GM10248 (cell line): ENCODE measurements at places on chromosomes 2 and 18.

GRCh38 chr18:74905247-74905646 is 303.7 kb downstream of the PTGR3 start:
- DNase-seq, result no peak

- no peak for DNase-seq
These were observed 146.5 kb downstream of the CABLES1 start for GRCh38 chr18:23281626-23282436.

- peak; percentile 66 for DNase-seq
These were observed 1.3 kb downstream of the PKP4 start for GRCh38 chr2:158457826-158458616.

GRCh38 chr2:227500301-227500630 is 28.3 kb downstream of the AGFG1 start:
- no peak for DNase-seq

GRCh38 chr2:70716951-70717350 is 51.0 kb downstream of the ADD2 start:
- DNase-seq, result no peak

DNA sequence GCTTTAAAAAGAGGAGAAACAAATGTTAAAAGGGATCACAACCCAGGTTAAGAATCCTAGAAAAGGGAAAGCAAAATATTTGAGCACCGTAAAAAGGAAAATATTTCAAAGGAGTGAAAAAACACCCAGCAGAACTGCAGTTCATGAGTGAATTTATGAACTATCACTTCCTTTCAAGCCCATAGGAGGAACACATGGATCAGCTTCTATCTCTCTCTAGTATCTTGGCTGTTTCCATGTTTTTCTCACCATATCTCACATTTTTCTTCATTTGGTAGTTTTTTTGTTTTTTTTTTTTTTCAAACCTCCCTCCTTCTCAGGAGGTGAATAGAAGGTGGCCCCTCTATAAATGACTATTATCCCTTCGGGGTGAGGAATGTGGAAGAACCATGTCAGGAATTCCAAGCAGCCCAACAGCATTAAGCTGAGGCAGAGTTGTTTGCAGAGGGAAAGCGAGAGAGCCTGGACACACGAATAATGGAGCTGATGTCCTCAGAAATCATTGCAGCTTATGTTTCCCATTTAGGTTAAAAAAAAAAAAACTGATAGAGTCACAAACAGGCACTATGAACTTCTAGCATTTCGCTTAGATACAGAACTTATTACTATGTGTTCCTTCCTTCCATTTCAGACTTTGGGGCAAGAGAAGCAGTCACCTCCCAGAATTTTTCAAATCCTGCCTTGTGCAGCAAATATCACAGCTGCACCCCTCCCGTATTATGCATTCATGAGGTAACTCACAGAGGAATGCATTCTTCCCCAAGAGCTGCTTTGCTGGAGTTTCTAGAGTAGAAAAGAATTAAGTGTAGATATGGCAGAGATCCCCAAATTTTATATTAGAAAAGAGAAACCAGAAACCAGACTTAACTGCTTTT is 315.6 kb downstream of the IRS1 start:
- no peak for DNase-seq

DNA sequence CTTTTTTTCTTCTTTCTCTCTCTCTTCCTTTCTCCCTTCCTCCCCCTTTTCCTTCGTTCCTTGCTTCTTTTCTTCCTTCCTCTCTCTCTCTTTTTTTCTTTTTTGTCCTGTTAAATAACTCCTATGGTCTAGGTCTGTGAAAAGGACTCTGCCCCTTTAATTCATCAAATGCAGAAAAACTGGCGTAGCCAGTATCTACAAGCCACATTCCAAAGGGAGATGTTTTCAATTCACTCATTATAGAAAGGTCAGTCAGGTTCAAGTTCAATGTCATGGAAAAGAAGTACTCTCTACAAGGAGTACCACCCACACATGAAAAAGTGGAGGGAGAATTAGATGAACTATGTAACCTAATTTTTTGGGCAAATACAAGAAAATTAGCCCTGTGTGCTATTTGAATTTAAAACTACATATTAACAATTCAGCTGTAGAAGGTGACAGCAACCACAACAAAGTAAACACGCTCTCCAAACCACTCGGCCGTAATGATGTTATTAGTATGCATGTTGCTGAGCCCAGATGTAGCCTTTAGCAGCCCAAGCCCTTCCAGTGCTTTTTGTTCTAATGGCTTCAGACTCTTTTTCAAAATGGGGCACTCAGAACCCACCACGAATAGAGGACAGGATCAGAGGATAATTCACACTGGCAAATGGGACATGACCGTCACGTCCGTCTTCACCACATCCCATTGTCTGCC is 735.4 kb upstream of the FANCL start:
- no peak for DNase-seq

- no peak for DNase-seq
These were observed 139.4 kb upstream of the CWC22 start for GRCh38 chr2:180146541-180146940.

DNA sequence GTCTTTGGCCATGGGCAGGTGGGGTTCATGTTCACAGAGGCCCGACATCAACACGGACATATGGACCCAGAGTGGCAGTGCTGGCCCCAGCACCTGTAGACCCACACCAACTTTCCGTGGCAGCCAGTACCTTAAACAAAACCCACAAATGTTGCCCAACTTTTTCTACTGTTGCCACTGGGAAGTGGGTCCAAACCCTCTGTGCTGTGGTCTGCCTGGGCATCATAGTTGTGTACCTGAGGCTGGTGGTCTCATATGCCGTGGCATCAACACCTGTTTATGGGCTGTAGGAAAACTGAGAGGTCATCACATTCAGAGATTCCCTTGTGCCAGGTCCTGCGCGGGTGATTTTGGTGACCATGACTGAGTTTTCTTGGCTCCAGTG is 79.9 kb downstream of the SH3RF3 start:
- DNase-seq, result no peak

DNA sequence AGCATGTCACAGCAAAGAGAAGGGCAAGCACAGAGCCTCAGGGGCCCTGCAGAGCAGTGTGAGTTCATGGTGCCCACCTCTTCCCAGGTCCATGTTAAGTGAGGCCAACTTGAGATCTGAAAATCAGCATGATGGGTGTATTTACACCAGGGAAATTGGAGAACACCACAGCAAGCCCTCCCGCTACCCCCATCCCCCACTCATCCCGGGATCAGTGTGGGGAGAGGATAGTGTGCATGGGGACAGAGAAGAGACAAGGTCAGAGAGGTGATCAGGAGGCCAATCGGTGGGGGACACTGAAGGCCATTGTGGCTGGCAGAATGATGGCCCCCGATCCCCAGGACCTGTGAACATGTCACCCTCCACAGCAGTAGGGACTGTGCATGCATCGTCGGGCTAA is 54.7 kb downstream of the PTGR3 start:
- DNase-seq, result no peak

DNA sequence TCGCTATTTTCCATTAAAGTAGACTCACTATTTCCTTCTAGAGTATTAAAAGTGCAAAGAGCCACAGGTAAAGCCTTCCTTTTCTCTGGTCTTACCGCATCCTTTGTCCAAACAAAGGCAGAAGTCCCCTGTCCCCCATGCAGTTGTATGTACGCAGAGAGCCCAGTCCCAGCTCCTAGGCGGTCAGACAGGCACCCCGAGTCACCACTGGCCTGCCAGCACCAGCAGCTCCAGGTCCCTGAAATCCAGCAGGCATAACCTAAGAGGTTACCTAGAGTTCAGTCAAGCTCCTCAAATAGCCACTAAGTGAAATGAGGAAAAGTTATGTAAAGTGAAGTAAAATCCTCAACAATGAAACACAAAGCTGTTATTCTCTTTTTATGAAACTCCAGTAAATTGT is 60.4 kb upstream of the TWIST2 start:
- DNase-seq, result no peak

DNA sequence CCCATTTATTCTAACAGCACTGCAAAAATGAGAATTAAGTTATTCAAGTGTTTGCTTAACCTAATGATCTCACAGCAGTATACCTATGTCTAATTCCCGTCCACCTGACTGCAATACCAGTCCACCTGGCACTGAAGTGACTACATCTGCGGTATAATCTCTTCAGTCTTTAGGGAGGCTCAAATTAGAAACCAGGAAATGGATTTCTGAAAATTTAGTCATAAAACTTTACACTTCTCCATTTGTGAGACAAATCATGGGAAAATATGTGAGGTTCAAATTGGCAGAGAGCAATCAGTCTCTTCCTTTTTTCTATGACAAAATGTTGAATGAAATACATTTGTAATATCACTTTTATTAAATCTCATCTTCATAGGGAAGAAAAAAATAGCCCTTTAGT is 33.0 kb downstream of the FTCDNL1 start:
- no peak for DNase-seq

DNA sequence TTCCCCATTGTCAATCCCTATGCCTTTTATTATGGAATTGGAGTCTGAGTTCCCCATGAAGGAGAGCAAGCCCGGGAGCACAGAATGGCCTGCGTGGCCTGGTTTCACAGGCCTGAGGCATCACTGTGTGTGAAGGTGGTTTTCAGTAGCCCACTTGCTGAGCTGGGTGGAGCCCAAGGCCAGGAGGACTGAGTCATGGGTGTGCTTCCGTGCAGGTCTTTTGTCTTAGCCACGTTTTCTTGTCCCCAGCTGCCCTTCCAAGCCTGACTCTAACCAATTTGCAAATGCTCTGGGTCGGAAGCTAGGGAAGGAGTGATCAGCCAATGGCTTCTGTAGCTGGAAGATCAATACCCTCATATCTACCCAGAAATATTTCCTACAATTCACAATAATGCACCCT is 119.2 kb downstream of the MAPK4 start:
- no peak for DNase-seq

DNA sequence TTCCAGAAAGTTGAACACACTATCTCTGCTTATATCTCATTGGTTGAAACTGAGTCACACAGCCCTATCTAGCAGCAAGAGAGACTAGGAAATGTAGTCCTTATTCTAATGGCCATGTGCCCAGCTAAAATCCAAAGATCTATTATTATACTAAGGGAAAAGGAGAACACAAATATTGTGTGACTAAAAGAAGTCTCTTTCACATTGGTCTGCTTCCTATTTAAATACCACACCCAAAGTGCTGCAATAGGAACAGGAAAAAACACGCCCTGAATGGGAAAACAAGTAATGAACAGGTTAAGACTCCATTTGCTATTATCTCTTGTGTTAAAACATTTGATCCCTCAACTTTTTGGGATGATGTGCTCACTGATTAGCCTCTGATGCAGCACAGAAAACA is 86.8 kb upstream of the BARD1 start:
- DNase-seq, result no peak

DNA sequence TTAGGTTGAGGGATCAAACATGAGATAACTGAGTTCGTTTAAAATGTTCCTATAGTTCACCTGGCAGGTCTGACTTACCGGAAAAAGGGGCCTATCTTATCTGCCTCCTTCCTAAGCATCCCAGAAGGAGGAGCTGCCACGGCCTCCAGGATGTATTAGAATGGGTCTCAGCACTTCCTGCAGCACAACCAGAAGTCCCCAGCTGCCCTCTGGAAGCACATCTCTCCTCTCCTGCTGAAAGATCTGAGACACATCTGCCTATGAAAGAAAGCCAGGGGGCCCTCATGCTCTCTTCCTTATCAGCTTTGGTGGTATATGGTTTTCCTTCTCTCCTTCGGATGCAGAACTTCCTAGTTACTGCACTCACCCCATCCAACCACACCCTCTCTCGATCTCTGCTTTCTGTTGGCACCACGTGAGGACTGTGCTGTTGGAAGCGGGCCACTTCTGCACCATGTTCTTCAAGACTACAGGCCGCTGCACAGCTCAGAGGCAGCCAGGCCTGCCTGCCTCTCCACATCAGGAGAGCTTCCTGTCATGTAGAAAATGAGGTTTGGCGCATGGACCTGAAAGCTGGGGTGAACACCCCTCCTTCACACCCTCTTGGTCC is 6.5 kb downstream of the IGFBP5 start:
- DNase-seq, result no peak

DNA sequence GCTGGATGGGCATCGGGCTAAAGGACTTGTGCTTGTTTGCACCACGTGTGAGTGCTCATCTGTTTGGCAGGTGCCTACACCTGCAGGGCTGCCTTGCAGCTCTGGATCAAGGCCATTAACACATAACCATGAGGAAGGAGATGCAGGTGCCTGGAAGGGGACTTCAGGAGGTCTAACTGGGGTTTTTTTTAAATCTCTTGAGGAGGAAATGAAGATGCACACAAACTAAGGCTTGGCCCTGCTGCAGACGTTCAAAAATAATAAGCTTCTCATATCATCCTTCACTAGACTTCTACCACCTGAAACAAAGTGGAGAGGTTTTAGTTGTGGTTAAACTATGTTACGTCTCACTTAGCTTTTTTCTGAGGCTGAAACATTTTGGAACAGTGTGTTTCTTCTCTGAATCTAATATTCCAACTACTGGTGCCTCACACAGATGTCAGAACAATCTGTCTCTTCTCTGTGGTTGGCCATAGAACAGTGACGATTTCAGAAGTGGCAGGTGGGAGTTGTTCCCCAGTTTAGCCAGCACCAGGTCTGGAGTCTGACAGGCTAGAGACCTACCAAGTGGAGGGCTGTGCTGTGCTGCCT is 36.5 kb downstream of the BCL2L11 start:
- DNase-seq, result no peak

- no peak for DNase-seq
These were observed 71.4 kb downstream of the PLCL1 start for GRCh38 chr2:197875763-197876162.

DNA sequence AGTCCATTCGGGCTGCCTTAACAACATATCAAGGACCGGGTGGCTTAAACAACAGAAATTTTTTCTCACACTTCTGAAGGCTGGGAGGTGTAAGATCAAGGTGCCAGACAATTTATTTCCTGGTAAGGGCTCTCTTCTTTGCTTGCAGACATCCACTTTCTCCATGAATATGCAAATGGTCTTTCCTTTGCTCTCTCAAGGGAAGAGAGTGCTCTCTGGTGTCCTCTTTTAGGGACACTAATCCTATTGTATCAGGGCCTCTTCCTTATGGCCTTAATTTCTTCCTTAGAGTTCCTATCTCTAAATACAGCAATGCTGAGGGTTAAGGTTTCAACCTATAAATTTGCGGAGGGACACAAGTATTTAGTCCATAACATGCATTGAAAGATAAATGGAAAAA is 770.8 kb downstream of the DSC3 start:
- no peak for DNase-seq

DNA sequence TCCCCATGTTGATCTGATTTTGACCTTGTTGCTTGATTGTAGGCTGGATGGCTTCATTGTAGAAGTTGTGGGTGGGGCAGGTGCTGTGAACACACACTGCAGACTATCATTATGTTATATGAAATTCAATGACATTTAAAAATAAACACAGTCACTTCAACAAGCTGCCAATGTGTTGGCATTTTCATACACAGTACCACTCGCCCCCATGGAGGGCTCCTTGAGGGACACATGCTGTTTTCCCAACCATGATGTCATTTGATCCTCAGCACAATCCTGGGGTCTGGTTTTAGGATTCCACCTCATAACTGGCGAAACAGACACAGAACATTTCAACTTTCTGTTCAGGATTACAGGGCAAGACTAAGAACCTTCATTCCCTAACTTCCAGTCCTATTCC is 86.9 kb downstream of the ZCCHC2 start:
- DNase-seq, result no peak

GRCh38 chr2:7683196-7683595 is 766.0 kb downstream of the RNF144A start:
- no peak for DNase-seq
